Effector memory CD8-positive, alpha-beta T cell (primary cell): ENCODE measurements at places on chromosomes 6 and 20.

DNA sequence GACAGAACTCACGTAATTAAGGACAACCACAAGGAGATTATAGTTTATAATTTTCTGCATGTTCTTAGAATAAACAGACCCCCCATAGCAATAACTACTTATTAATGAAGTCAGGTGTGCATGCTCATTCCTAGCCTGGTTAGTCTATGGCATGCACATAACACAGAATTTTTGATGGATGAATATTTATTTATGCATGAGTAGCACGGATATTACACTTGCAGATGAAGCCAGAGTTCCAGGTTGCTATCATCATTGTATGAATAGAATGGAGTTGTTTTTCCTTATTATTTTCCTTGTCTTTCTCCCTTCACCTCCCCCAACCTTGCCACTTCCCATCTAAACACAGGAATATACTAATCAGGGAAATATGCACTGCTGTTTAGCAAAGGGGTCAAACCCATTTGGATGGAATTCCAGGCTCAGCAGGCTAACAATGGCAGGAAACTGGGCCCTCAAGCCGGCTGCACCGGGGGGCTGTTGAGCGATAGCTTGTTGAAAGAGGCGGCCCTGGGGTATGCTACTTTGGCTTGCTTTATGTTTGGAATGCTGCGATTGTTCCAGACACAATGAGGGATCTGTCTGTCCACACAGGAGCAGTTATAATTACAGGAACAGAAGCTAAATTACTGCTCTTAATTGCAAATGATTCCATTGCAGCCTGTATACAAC lies 112.6 kb downstream of the TMEM170B start:
- no peak for DNase-seq

DNA sequence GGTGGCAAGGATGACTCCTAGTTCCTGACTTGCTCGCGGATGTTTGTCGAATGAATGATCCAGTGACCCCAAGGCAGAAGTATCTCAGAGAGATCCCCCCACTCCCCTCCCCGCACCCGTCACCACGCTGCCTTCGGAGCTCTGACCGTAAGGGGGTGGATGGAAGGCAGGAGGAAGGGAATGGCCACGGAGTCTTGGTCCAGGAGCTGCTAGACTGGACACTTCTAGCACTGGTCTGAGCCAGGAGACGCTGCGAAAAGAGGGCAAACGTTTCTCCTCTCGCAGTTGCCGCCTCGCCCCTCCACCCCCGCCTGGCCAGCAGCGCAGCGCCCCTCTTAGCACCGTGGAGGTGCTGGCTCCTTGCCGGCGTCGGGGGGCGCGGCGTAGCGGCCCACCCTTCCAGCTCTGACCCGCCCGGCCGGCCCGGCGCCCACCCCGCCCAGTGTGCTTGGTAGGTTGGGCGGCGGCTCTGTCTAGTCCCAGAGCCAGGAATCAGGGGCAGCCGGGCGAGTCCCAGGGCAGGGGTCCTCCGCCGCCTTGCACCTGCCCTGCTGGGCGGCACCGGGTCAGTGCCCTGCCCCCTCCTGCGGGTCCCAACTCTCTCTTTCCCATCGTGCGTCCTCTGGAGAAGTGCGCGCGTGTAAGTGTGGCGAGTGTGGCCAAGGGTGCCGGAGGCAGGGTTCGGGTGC lies 2.4 kb upstream of the DBNDD2 start:
- DNase-seq, result no peak

GRCh38 chr6:165119231-165120020 lies 190.0 kb downstream of the C6orf118 start:
- no peak for DNase-seq

DNA sequence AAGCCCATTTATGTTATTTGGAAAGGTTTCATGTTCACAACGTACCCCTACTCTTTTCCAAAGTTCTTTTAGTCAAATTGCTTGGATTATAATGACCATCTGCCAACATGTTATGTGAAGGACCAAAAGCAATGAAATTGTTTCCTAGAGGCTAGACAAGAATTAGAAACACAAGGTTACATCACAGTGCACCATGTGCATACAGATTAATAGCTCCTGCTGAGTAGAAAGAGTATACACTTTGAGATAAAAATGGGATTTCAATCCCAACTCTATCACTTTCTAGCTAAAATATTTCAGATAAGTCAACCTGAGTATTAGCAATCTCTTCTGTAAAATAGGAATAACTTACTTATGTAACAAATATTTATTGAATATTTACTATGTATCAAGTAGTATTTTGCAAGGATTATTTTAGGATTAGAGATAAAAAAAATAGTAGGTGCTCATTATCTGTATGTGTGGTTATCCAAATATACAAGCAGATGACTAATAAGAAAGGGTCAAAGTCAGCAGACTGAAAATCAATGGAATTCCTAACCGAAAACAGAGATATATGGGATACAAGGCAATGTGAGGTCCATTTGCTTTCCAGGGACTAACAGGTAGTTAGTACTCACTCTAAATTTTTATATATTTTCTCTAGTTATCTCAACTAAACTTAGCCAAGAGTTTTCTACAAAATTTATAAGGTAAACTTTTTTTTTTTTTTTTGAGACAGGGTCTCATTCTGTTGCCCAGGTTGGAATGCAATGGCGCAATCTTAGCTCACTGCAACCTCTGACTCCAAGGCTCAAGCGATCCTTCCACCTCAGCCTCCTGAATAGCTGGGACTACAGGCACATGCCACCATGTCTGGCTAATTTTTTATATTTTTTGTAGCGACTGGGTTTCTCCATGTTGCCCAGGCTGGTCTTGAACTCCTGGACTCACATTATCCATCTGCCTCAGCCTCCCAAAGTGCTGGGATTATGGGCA lies 127.7 kb downstream of the PDSS2 start:
- no peak for DNase-seq

DNA sequence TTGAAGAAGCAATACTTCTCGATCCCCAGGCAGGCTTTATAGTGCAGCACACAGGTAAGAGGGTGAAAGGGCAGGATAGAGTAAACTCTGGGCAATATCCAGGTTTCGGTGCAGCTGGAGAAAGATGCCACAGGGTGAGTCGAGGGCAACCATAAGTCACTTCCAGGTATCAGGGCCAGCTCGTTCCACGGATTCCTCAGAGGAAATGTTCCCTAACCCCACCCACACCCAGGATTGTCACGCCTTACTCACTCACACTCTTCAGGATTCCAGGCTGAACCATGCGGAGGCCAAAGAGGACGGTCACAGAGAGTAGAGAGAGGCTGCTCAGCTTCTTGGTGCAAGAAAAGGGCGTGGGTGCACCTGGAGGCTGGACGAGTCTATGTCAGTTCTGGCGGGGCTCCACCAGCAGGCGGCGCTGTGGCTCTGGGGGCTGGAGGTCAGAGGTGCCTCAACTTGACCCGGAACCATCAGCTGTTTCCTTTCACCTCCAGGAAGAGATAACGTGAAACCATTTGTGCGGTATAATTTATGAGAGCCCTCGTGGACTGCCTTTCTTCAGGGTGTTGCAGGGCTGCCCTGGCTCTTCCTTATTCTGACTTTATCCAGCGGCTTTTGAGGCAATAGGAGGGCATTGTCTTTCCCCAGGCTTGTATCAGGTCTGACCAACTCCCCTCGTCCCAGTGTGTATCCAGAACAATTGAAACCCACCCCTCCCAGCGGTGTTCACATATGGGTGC lies 14.5 kb upstream of the WFDC12 start:
- DNase-seq, result peak; percentile 35

GRCh38 chr20:16191496-16191895 lies 381.8 kb downstream of the KIF16B start:
- DNase-seq, result no peak

- no peak for DNase-seq
These were observed 185.3 kb upstream of the AGPAT4 start for GRCh38 chr6:161459008-161459615.

DNA sequence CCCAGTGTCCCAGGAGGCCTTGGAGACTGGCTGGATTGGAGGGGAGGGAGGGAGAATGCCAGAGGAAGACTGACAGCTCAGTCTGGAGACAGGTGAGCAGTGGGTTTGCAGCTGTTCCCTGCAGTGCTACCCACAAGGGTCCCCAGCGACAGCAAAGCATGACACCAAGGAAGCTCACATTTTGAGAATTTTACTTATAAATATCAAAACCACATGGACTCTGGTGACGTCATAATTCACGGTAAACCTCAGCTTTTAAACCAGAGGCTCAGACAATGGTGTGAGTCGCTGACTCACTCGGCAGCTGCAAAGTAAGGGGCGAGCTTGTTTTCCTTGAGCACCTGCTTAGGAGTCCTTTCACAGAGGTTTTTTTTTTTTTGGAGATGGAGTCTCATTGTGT lies 65.2 kb downstream of the THBS2 start:
- no peak for DNase-seq

DNA sequence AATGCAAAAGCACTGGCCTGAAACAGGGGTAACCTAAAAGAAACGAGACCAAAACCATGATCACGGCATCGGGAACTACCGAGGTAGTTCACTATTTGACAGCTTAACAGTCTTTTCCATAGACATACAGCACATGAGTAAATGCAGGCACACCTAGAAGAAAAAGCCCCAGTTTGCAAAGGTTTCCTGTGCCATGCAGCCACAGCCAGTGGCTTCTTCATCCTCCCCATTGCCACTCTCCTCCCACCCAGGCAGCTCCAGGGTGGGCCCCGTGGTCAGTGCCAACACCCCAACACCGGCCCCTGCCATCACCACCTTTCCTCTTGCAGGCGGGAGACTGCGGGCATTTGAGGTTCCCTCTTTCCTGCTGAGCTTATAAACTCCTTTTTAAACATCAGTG lies 115.4 kb downstream of the SLC23A2 start:
- DNase-seq, result no peak

DNA sequence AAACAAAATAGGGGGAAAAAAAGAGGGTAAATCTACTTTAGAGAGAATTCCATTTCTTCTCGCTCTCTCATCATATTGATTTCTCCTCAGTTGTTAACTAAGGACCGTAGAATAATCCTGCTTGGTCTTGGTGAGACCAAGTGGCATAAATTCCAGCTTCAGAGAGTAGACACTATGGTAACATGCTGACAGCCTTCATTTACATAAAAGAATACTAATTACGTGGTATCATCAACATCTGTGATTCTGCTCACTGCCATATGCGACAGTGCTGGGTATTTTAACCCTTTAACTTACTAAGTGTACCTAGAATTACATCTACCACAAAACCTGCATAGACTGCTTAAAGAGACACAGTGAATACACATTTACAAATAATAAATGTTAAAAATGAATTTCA lies 27.1 kb downstream of the TOMM6 start:
- DNase-seq, result no peak

- DNase-seq, result no peak
These were observed 21.5 kb upstream of the DSE start for GRCh38 chr6:116349216-116349615.

GRCh38 chr6:163463180-163463579 lies 48.7 kb downstream of the QKI start:
- DNase-seq, result no peak

GRCh38 chr6:82179415-82179814 lies 68.1 kb downstream of the IBTK start:
- DNase-seq, result no peak

DNA sequence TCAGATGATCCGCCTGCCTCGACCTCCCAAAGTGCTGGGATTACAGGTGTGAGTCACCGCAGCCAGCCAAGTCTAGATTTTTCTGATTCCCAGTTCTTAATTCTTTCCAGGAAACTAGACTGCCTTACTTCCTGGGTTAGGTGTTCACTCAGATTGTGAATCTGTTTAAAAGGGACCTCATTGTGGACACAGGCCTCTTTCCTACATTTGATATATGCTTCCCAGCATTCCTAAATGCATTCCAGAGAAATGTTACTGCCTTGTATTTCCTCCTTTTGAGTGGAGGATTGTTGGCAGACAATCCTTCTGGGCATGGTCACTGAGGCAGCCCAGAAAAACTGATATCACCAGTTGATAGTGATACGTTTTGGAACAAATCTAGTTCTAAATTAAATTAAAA lies 15.7 kb downstream of the TMEM181 start:
- no peak for DNase-seq

GRCh38 chr20:54435015-54435414 lies 40.4 kb upstream of the DOK5 start:
- DNase-seq, result no peak

DNA sequence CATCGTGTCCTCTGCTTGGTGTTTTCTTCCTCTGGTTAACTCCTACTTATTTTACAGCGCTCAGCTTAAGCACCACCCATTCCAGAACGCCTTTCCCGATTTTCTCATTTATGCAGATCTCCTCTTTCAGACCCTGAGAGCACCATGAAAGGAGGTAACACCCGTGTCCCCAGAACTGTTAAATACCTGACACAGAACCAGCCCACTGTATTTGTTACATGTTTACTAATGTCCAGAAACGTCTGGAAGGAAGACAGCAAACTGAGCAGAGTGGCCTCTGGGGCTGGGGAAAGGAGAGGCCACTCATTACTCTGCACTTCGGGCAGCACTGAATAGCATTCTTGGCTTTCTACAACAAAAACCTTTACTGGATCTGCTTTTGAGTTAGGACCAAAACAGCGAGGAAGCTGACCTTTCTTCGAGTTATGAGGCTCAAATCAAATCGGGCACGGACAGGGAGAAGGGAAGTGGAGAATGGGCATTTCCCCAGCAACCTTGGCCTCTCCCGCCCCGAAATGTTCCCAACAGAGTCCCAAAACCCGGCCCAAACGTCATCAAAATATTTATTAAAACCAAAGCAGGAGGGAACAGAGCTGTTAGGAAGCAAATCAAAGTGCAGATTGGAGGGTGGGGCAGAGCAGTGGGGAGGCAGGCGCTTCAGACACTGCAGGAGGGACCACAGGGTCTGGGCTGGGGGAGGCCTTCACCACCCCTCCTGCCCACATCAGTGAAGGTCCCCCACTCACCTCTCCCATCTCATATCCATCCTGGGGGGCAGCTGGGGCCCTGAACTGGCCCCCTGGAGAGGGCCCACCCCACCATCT lies 1.1 kb upstream of the NECAB3 start:
- no peak for DNase-seq

- DNase-seq, result no peak
These were observed 25.9 kb upstream of the CRISP1 start for GRCh38 chr6:49892280-49892679.

- no peak for DNase-seq
These were observed 310.3 kb upstream of the RNF24 start for GRCh38 chr20:4325548-4326187.

DNA sequence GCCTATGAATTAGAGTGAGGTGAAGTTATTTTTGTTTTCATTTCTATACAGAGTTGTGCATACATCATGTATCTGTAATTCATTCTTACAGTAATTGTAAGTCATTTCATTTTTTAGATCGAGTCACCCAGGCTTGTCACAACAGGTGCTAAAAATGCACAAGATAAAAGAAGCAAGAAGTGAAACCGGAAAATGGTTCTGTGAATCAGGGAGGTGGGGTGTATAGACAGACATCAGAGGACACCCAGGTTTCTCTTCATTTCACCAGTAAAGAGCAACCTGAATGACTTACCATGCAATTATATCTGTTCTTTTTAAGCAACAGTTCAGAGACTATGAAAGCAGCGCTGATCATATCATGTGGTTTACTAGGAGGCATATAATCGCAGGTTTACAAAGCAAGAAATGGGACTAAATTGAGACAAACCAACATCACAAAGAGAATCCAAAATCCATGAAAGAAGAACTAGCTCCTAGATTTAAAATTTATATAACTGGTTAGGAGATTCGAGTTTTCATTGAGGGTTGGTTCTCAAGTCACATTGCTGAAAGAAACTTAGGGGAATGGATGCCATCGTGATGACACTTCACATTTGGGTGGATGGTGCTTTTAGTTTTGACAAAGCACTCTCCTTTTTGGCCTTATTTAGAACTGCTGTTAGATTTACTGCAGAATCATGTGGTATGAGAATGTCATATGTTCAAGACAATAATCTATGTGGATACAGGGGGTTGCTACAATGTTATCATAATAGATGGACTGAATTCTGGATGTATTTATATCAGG lies 27.9 kb upstream of the TBC1D7 start:
- DNase-seq, result peak; percentile 9

- no peak for DNase-seq
These were observed 44.2 kb downstream of the CHD6 start for GRCh38 chr20:41573955-41574354.
